Activated CD4-positive, alpha-beta T cell treated with anti-CD3 and anti-CD28 coated beads for 48 hours (primary cell): ENCODE measurements at places on chromosomes 4 and X.

DNA sequence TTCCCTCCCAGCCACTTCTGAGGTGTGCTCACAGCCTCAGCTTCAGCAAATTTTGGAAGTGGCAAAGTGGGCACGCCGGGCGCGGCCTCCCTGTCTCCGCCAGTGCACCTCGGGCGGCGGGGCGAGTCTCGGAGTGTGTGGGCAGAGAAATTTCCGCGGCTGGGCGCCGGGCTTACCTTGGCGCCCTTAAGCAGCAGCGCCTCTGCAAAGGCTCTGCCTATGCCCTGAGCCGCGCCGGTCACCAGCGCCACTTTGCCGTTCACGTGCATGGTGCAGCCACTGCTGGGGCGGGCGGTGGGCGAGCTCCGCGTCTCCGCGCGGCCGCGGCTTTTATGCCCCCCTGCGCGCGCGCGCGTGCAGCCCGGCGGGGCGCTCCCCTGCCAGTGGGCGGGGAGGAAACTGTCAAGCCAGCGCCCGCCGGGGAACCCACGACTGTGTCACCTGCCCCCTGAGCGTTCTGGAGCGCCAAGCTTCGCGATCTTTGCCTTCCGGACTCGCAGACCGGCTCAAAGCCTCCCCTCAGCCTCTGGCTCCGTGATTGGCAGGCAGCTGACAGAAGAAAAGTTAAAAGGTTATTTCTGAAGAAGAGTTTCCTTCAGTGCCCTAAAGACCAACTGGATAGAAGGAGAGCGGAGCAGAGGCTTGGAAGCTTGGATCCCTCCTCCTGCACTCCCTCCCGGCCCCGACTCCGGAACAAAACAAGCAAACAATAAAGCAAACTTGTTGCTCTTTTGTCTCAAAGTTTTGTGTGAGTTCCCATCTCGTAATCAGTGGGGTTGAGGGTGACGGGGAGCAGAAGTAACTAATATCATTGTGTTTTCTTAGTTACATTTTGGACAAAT, at the start of gene HPGD:
TSS of gene HPGD (minus strand) at position 306 of the 842 bp plus-strand sequence. CDS start at position 269, 37 bp downstream.
- DNase-seq = peak; percentile 61

GRCh38 chr4:107647591-107647990, 72.4 kb downstream of the PAPSS1 start:
- DNase-seq = no peak

- DNase-seq = no peak
Observed at GRCh38 chrX:107153005-107153404, 34.4 kb upstream of the RBM41 start.

- no peak for DNase-seq
Observed at GRCh38 chrX:130111220-130112154, 1.2 kb upstream of the ELF4 start.

DNA sequence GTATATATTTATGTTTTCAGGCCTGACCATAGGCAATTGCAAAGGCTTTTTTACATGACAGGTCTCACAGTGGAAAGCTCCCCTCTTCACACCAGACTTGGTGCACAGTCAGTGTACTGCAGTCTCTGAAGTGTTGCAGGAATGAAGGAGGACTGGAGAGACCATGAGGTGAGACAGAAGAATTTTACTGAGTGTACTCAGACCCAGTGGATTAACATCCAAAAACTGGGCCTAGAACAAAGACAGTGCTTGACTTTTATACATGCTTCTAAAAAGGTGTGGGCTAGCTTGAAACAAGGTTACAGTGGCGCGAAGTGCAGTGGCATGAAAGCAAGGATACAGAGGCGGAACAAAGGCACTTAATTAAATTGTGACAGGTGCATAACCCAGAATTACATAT, 822.9 kb downstream of the RAPGEF2 start:
- no peak for DNase-seq

- no peak for DNase-seq
Observed at GRCh38 chr4:7648544-7649395, 214.0 kb upstream of the PSAPL1 start.

DNA sequence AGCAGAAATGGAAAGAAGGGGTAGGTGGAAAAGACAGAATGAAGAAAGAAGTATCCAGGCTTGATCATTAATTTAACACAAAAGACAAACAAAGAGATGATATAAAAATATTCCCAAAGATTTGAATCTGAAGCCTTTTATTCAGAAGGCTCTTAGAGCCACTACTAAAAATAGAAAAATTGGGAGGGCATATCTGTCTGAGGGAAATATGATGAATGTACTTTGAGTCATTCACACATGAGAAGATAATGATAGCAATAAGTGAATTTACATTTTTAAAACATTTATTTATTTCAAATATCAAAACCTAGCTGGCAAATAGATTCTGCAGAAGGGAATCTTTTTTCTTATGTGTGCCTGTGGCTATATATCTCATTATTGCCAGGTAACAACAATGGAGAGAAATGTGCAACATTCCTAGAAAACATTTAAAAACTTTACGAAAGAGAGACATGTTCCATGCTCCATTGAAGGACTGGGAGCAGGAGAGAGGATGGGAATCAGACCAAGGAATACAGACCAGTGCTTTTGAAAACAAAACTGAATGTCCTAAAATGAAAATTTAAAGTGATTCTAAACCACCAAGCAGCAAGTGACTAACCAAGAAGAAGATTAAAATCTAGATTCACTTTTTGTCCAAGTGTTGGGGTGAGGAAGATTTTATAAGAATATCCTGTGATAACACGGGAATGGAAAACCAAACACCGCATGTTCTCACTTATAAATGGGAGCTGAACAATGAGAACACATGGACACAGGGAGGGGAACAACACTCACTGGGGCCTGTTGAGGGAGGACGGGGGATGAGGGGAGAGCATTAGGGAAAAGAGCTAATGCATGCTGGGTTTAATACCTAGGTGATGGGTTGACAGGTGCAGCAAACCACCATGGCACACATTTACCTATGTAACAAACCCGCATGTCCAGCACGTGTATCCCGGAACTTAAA, 41.2 kb downstream of the ANXA5 start:
- DNase-seq = no peak

- DNase-seq = no peak
Observed at GRCh38 chrX:103831342-103831802, 685 bp downstream of the RAB9B start.

- no peak for DNase-seq
Observed at GRCh38 chrX:35351795-35352483, 409.3 kb downstream of the FAM47B start.

GRCh38 chr4:38654273-38654672, 9.7 kb upstream of the KLF3 start:
- DNase-seq = no peak

- no peak for DNase-seq
Observed at GRCh38 chr4:17854036-17854435, 43.3 kb downstream of the NCAPG start.

DNA sequence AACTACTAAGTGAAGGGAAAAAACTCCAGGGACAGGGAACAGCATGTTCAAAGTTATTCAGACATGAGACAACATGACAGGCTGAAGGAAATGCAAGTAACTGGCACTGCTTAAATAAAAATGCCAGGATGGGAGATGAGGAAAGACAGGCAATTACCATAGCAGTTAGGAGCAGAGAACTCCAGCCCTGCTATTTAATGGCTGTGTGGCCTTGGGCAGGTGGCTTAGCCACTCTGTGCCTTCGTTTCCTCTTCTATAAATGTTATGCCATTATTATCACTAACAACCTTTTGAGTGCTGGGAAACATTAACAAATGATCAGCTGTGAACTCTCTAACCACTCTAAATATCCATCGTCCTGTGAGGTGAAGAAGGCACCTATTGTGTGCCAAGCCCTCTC, 32.7 kb downstream of the PROM1 start:
- DNase-seq = no peak

DNA sequence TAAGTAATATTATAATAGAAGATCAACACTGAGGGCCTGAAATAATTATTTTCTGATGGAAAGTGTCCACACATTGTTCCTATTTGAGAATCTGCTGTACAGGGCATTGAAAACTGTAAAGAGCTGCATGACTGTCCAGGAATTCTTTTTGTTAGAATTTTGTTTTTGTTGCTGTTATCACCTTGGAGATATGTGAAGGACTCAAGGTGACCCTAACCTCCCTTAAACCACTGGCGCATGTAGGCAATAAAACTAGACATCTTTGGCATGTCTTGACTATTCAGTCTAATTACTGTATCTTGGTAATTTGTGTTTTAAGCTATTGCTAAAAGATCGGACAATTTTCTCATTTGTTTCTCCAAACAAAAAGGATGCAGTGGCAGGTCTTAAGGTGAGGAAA, 55.5 kb upstream of the SMIM10 start:
- no peak for DNase-seq

- no peak for DNase-seq
Observed at GRCh38 chr4:170214731-170215130, 125.0 kb upstream of the AADAT start.

- no peak for DNase-seq
Observed at GRCh38 chr4:188812644-188813043, 673.4 kb downstream of the TRIML1 start.

DNA sequence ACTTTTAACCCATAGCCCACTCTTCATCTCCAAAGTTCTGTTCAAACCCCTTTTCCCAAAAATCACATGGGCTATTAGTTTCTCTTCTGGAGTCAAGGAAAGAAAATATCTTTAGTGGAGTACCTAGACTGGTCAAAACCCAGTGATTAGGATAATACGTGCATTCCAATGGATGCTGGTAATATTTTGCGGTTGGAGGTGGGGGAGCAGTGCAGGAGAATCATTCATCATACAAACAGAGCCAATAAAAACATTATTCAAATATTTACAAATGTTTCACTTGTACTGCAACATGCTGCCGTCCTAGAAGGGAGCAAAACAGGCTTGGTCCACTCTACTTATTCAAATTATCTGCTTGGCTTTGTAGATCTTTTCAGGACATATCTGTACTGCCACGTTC, 57.2 kb upstream of the RAB9B start:
- no peak for DNase-seq

DNA sequence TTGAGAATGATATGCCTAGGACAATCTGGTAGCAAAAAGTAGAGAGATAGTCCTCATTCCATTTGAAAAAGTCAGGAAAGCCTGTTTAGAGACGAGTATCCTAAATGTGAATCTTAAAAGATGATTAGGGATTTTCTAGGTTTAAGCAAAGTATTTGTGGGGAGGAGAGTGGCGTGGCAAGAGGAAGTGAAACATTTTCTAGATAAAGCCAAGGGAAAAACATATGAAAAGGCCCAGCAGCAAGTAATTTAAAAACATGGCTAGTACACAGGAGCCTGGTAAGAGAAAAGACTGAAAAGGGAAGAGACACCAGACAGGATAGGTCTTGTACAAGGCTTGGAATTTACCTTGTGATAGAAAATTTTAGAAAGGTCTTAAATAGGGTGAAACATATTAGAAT, 45.9 kb downstream of the CORIN start:
- DNase-seq = no peak

GRCh38 chr4:116272336-116272735, 813.0 kb downstream of the TRAM1L1 start:
- no peak for DNase-seq

DNA sequence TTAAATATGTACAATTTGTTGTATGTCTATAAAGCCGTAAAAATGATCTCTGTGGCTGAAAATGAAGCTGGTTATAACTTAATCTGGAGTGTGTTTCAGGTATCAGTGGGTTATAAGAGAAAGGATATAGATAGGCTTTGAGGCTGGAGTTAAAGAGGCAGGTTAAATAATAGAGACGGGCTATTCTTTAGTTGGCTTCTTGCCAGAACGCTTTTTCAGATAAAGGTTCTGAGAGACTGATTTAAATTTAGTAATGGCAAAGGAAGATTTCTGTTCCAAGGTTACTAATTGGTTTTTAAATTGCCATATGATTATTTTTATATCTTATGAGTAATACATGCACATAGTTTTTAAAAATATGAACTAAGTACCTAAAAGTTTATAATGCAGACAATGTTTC, 117.4 kb downstream of the AWAT2 start:
- no peak for DNase-seq

GRCh38 chr4:100017637-100018310, 67.7 kb upstream of the H2AZ1 start:
- DNase-seq = no peak

DNA sequence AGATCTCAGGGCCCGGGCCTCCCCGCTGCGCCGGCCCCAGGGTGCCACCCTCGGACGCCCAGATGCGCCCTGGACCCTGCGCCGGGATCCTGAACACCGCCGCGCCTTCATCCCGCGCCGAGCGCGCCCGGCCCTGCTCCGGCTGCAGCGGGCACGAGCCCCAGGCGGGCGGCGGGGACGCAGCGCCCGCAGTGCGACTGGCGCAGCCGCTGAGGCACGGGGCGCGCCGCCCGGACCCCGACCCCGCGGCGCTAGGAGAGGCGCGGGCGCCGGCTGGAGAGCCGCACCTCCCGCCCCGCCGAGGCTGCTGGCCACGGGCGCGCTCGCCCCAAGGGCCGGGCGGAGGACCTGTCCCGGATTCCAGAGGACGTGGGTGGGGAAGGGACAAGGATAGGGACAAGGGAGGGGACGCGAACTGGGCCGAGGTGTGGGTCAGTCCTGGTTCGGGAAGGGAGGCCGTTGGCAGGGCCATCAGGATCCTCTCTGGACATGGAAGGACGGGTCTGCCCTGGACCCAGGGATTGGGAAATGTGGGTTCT, 1.1 kb downstream of the ZFYVE28 start:
- peak; percentile 29 for DNase-seq

DNA sequence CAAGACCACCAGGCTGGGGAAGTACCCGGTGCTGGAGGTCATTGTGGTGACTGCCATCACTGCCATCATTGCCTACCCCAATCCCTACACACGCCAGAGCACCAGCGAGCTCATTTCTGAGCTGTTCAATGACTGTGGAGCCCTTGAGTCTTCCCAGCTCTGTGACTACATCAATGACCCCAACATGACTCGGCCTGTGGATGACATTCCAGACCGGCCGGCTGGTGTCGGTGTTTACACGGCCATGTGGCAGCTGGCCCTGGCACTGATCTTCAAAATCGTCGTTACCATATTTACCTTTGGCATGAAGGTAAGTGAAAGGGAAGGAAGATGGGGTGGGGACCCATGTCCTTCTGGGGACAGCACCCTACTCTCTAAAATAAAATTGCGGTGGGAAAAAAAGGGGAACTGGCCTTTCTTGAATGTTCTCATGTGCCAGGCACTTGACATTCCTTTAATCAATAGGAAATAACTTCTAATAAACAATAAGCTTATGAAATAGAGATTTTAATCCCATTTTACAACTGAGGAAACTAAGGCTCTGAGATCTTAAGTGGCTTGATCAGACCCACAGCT, 51.6 kb downstream of the CLCN4 start:
- DNase-seq = no peak

DNA sequence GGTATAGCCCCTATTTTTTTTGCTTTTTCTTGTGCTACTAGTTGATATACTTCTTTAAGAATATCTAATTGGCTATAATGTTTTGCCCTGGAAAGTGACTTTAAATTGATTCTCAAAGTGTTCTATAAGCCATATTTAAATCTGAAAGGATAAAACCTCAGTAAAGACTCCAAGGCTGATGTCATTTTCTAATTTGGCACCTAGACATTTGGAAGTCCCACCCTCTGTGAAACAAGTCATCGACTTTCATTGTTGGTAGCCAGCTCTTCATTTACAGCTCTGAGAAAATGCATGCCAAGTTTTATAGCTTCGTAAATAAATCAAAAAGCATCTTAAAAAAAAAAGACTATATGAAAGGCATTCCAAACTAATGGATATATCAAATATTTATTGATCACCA, 18.0 kb upstream of the STAG2 start:
- DNase-seq = no peak
